ENCODE measurements at places on chromosomes 7 and 10.
A peak's percentile ranks its signal among the peaks of the same experiment; 100 is the strongest.

- no peak for DNase-seq
Measured at GRCh38 chr7:74001150-74001494, 26.9 kb upstream of the ELN start.

- DNase-seq, result no peak
Measured at GRCh38 chr7:27438881-27439589, 196.4 kb downstream of the EVX1 start.

GRCh38 chr10:112370424-112370819 is 3.5 kb upstream of the ACSL5 start:
- DNase-seq, result no peak

DNA sequence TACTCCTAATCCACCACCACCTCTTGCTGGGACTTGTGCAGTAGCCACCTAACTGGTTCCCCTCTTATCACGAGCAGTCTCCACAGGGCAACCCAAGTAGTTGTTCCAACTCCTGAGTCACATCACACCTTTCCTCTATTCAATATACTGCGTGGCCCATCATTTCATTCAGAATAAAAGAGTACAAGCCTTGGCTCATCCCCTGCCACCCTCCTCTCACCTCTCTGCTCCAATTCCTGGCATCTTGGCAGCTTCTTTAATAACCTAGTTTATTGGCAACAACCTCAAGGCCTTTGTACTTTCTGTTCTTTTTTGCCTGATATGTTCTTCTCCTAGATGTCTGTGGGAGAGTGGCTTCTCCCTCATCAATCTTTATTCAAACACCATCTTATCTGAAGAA is 199.4 kb downstream of the KIAA1217 start:
- DNase-seq, result no peak

- DNase-seq, result no peak
Measured at GRCh38 chr7:106129291-106129690, 17.2 kb upstream of the SYPL1 start.

GRCh38 chr10:488081-488932 is 201.2 kb downstream of the DIP2C start:
- DNase-seq, result no peak

DNA sequence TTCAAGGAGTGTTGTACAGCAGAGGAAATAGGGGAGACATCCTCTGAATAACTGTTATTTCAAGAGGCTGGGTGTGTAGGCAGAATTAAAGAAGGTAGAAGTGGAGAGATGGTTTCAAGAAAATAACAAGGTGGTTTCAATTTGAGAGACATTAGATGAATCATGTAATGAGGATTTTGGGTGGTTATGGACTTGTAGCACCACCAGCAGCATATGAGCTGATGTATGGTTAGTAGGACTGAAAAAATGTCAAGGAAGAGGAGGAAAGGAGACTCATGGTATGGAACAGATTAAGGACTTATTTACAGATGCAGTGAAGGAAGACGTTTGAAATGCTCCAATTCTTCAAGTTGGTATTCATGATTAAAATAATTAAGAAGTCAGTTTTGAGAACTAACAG is 166.2 kb downstream of the EXOC4 start:
- DNase-seq, result no peak

GRCh38 chr10:86397120-86397519 is 30.5 kb upstream of the GRID1 start:
- DNase-seq, result no peak

DNA sequence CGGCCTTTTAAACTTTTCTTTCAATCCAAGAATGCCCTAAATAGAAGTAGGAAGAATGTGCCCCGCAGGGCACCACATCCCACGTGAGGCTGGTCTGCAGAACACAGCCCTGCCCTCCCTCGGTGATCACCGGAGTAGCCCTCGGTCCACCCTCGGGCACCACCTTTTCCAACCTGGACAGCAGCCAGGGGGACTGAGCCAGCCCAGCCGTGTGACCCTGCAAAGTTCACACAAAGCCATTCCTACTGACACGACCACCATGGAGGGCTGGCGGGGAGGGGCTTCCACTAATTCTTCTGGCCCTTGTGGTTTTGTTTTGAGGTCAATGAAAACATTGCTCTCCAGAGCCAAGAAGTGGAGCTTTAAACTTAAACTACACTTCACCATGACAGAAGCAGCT is 132.2 kb downstream of the TCERG1L start:
- DNase-seq, result no peak

DNA sequence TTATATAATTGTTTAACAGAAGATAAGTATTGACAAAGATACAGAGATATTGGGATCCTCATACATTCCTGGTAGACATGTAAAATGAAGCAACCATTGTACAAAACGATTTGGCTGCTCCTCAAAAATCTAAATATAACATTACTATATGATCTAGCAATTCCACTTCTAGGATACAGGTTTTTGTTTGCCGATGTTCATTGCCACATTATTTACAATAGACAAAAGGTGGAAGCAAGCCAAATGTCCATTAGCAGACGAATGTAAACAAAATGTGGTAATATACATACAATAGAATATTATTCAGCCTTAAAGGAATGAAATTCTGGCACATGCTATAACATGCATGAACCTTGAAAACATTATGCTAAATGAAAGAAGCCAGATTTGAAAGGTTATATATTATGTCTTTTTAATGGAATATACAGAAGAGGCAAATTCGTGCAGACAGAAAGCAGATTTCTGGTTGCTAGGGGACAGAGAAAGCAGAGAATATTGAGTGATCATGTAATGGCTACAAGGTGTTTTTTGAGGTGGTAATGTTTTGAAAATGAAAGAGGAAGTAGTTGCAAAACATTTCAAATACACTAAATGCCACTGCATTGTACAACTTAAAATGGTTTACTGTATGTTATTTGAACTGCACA is 44.9 kb downstream of the POLR1F start:
- peak; percentile 58 for DNase-seq

DNA sequence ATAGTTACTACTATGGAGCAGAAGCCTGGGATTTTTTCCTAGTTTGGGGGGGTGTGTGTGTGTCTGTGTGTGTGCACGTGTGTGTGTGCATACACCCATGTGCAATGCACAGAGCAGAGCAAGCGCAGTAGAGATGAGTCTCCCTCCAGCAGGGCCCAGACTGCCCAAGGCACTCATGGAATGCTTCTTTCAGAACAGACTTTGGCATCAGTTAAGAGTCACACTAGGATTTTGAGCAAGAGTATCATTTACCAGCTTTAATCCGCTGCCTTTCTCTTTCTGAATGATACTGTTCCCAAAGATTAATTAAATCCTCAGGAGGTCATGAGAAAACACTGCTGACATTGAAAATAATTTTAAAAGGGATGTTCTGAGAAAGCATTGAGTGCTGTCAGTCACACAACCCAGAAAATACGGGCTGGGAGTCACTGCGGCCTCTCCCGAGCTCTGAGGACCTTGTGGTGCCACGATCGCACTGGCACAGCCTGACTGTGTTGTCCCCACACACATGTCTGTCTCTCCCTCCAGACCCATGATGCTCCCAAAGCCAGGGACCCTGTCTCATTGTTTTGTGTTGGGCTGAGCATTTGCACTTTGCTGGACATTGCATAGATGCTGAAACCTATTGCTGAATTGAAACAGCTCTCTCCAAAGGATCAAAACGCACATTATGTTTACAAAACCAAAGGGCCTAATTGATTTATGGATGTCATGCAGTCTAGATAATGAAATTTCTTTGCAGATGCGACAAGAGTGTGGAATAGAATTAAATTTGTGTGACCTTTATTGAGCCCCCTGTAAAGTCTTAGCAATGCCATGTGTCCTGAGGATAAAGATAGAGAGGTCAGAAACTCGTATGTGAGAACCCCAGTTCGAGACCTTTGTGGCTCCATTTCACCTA is 54.7 kb upstream of the FIGNL1 start:
- no peak for DNase-seq

- peak; percentile 43 for DNase-seq
Measured at GRCh38 chr10:14487488-14487883, 156.8 kb upstream of the FRMD4A start.

DNA sequence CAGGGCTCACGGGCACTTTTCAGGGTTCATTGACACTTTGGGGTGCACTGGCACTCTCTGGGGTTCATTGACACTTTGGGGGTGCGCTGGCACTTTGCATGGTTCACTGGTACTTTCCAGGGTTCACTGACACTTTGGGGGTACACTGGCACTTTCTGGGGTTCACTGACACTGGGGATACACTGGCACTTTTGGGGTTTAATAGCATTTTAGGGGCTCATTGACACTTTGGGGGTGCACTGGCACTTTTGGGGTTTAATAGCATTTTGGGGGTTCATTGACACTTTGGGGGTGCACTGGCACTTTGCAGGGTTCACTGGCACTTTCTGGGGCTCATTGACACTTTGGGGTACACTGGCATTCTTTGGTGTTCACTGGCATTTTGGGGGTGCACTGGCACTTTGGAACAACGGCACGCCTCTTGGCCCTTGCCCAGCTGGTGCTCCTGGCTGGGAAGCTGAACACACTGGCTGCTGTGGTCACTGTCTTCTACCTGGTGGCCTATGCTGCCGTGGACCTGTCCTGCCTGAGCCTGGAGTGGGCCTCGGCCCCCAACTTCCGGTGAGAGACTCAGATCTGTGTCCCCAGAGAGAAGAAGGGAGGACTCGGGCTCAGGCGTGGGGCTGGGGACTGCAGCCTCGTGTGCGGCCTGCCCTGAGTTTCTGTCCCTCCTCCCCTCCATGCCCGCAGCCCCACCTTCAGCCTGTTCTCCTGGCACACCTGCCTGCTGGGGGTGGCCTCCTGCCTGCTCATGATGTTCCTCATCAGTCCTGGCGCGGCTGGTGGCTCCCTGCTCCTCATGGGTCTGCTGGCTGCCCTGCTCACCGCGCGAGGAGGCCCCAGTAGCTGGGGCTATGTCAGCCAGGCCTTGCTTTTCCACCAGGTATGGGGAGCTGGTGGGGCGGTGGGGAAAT is 6.2 kb upstream of the TRIP6 start:
- no peak for DNase-seq

- no peak for DNase-seq
Measured at GRCh38 chr7:134755422-134756022, 23.9 kb upstream of the CALD1 start.

GRCh38 chr10:93287775-93288174 is 194.4 kb downstream of the MYOF start:
- no peak for DNase-seq

GRCh38 chr10:32298075-32298812 is 48.7 kb downstream of the EPC1 start:
- DNase-seq, result peak; percentile 61

- no peak for DNase-seq
Measured at GRCh38 chr10:129677377-129677927, 210.4 kb downstream of the MGMT start.

DNA sequence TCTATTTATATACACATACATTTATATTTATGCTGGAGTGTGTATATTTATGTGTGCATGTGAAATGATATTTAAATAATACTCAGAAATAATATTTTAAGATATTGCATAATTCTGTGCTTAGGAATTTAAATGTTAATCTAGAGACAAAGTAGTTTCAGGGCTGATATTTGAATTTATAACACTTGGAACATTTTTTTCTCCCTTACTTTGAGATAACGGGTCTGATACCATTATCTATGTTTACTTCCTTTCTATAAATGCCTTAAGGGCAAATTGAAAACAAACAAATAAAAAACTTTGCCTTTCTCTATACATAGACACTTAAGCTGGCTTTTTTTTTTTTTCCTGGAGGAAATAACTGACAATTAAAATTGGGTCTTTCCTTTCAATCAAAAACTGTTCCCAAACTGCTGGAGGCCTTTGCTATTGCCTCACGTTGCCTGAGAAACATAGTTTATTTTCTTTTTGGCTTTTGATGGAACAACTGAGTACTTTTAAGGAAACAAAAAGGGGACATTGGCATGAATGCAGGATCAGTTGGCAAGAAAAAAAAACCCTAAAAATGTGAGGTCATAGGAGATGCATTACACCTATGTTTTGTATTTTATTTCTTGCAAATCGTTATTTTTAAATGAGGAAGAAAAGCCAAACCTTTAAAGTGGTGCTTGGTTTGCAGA is 98.7 kb downstream of the ITGA8 start:
- no peak for DNase-seq

GRCh38 chr10:124286621-124287020 is 132.1 kb downstream of the OAT start:
- no peak for DNase-seq

GRCh38 chr7:117715784-117716445 is 157.3 kb downstream of the CTTNBP2 start:
- DNase-seq, result peak; percentile 14

- DNase-seq, result no peak
Measured at GRCh38 chr10:101986624-101986971, 69.4 kb downstream of the ARMH3 start.

DNA sequence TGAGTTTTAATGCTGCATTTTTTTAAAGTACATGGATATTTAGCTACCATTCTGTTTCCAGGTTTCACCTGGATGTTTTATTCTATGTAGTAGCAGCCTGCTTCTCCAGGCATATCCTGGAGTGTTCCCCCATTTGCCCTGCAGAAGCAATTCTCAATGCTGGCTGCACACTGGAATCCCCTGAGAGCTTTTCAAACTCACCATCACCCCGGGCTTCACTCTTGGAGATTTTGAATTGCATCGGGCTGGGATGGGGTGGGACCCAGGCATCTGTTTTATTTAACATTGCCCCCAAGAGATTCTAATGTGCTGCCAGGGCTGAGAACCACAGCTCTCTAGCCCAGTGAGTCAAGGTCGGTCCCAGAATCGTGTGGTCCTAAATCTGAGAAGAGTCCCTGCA is 113.2 kb upstream of the MACROH2A2 start:
- DNase-seq, result no peak

All from foreskin keratinocyte (primary cell).